ENCODE measurements at places on chromosomes 1 and 21. TPM values are rescaled to one million over a fixed set of nuclear protein-coding genes. Genes with fewer than 3 reads are reported as not detected.

DNA sequence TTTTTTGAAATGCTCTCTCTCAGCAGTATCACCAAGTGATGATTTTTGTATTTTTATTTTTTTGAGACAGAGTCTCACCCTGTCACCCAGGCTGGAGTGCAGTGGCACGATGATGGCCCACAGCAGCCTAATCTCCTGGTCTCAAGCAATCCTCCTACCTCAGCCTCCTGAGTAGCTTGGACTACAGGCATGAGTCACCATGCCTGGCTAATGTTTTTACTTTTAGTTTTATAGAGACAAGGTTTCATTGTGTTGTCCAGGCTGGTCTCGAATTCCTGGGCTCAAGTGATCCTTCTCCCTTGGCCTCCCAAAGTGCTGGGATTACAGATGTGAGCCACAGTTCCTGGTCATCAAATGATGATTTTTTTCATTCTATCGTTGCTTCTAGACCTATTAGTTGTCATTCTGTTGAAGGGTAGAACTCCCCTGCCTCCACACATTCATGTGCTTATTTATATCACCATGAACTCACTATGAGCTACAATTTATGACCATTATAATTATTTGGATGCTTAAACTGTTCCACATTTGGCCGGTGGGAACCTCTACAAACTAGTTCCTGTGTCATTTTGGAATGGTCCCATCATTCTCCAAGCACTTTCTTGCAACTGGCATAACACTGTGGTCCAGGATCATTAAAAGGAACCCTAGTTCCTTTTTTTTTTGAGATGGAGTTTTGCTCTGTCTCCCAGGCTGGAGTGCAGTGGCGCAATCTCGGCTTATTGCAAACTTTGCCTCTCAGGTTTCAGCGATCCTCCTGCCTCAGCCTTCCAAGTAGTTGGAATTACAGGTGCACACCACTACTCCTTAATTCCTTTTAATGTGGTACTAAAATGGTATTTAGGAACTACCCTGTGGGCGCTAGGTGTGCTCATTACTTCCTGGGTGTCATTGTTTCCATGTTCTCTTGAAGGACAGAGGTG, 20.2 kb upstream of the TOR3A start:
- DNase-seq, result no peak

DNA sequence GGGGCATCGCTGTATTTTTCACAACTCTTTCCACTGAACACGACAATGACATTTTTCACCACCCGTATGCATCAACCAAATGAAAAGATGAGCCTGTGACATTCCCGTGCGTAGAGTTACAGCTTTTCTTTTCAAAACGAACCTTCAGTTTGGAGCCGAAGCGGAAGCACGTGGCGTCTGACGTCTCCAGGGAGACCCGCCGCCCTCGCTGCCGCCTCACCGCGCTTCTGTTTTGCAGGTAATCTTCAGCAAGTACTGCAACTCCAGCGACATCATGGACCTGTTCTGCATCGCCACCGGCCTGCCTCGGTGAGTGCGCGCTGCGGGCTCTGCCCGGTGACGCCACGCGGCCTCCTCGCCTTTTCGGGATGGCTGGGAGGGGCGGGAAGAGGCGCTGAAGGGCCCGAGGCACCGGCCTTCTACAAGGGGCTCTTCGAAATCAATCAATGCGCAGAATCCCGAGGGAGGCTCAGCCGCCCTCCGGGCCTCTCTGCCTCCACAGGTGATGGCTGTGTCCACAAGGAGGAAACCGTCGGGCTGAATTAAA, 32.6 kb downstream of the PDE9A start:
- no peak for DNase-seq

Gene FNBP1L
- 108 TPM for polyA plus RNA-seq

DNA sequence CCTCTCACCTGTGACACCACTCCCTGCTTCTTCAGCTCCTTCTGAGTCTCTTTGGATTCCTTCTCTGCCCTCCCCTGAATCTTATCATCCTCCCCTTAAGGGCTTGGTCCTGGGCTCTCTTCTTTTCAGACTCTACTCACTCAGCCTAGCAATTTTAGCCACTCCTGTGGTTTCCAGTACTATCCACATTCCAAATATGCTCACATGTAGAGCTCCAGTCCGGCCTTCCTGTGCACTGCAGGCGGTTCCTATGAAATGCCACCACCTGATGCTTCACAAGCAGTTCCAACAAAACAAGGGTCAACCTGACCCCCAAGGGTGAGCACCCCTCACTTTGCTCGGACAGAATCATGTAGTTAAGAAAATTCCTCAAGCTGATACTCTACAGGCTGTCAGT, 35.9 kb downstream of the MAB21L3 start:
- no peak for DNase-seq

Measured in renal pelvis (tissue), 12 donors.